ENCODE measurements at places on chromosomes 2 and 18. TPM values are rescaled to one million over a fixed set of nuclear protein-coding genes. Genes with fewer than 3 reads are reported as not detected.

DNA sequence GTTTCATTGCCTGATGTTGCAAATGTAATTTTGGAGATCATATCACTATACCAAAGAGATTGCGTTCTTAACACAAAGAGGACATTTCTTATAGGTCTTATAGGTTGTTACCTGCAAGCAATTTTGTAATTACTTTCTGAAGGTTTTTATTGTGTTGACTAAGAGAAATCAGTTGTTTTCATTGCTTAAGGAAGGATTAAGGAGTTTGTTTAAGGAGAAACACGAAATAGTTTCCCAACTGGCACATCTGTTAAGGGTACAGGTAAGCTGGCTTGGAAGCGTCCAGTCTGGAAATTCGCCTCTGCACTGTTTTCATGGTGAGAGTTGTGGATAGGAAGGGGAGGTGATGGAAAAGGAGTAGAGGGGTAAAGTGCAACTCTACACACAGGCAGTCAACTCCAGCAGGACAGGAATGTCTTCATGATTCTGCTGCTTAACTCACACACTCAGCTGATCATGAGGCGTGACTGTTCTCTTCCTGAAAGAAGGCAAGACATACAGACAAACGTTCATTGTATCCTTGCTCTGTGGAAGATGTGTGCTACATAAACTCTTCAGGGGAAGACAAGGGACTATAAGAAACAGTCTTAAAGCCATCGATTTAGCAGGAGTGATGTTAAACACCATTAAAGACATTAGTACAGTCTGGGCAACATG is 61.4 kb upstream of the ACSL3 start:
- no peak for DNase-seq

- no peak for DNase-seq
These were observed 359 bp downstream of the TGFBRAP1 start for GRCh38 chr2:105329197-105329554.

DNA sequence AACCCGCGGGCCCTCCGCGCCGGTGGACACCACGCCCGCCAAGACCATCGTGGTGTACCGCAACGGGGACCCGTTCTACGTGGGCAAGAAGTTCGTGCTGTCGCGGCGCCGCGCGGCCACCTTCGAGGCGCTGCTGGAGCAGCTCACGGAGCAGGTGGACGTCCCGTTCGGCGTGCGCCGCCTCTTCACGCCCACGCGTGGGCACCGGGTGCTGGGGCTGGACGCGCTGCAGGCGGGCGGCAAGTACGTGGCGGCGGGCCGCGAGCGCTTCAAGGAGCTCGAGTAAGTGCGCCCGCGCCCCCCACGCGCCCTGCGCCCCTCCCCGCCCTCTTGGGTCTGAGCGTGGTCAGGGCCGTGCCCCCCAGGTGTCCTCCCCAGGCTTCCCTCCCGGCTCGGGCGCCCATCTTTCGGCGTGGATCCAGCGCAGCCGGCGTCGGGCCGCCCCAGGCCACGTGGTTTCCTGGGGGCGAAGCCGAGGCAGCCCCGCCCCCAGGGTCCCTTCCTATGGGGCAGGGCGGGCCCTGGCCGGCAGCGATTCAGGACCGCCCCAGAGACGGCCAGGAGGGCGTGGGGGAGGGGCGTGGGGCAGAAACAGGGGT is 481 bp downstream of the DCDC2C start:
- DNase-seq, result no peak

- DNase-seq, result no peak
These were observed 1531.9 kb upstream of the ACVR2A start for GRCh38 chr2:146312899-146313298.

DNA sequence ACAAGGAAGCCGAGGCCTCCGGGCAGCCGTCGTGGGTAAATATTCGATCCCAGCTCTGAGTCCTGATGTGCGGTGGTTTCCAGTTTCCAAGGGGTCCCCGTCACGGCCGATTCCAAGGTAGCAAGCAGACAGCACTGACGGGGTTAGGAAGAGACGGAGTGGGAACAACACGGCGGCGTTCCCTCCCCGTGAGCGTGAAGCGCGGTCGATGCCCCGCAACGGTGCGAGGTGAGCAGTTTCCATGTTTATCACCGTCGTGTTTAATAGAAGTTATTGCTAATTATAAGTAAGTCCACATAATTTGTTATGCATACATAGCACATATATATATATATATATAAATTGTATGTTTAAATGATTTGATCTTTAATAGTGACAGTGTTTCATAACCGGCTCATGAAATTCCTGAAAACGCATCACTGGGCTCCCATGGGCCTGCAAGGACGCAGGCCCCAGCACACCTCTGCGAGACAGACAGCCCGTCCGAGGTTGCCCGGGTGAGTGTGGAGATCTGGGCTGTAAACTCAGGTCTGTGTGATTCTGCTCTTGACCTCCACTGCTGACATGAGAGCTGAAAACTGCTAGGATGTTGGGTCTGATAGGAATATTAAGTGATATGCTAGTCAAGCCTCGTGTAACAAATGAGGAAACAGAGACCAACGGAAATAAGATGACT is 243.5 kb upstream of the SALL3 start:
- no peak for DNase-seq

- no peak for DNase-seq
These were observed 208.6 kb downstream of the PARD3B start for GRCh38 chr2:204753841-204754240.

GRCh38 chr2:121826036-121826435 is 70.6 kb downstream of the TSN start:
- no peak for DNase-seq

DNA sequence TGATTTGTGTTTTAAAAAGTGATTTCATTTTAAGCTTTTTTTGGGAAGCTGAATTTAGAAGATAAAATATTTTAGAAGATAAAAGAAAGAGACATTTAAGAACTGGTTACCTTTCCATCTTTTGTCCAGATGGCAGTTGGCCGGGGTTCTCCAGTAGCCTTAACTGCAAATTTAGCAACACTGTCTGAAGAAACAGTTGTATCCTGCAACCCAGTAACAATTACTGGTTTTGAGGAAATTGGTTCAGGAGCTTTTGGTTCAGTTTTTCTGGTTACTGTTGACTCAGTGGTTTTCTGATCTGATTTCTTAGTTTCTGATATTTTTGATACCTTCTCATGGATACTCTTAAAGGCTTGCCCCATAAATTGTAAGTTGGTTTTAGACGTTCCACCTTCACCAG is 49.9 kb downstream of the PLEKHA3 start:
- no peak for DNase-seq

DNA sequence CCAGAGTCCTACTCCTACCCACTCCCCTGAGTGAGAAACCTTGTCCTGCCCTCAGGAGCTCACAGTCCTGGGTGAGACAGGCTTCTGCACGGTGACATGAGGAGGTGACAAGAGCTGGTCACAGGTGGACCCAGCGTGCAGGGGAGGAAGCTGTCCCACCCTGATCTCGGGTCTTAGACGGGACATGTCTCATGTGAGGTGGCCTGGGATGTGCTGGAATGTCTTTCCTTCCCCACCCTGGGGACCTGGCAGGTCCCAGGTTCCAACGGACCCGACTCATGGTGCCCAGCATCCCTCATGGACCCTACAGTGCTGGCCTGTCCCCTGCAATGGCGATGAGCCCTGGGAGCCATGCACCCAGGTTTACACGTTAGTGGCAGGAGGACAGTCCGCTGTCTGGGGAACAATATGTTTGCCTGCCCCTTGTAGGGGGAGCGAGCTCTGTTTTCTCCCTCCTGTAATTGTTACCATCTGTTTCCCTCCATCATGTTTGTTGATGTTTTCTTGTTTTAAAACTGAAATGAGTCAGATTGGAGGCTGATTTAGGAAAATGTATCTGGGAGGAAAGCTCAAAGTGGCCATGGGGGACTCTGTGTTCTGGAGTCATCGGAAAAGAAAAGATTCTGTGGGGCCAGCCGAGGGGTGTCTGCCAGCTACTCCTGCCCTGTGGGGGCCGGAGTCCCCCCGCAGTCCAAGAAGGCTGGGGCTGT is 238.1 kb downstream of the KLHL29 start:
- DNase-seq, result no peak

TNP1 gene
- polyA plus RNA-seq, result not detected

ZNF513 gene
- 19.1 TPM for polyA plus RNA-seq

DOK6 gene
- 20.7 TPM for polyA plus RNA-seq

NT5C1B gene
- 0.61 TPM for polyA plus RNA-seq

SMPD4 gene
- polyA plus RNA-seq, result 47.4 TPM

TNFRSF11A gene
- 2.3 TPM for polyA plus RNA-seq

Data from right renal cortex interstitium (tissue), 3 donors.